Caki2 (cell line): ENCODE measurements at places on chromosomes 11 and 22. TPM values are rescaled to one million over a fixed set of nuclear protein-coding genes. Genes with fewer than 3 reads are reported as not detected.

Gene CTSF
- total RNA-seq = not detected in 2 replicates

Gene CARD16
- total RNA-seq = not detected in 2 replicates

Gene GAL
- not detected in 2 replicates for total RNA-seq

Gene MMP13
- total RNA-seq = not detected in 2 replicates

Gene MAJIN
- total RNA-seq = 0.38 TPM in 1 of 2 replicates, not detected in the other

Gene NLRX1
- 35.8 and 43.3 TPM in 2 replicates for total RNA-seq

Gene NRXN2
- 2.2 and 22.7 TPM in 2 replicates for total RNA-seq

Gene ZFP91
- total RNA-seq = 26.6 and 26.8 TPM in 2 replicates

Gene MS4A12
- not detected in 2 replicates for total RNA-seq

GRCh38 chr22:25888399-25889054 is 146.5 kb downstream of the MYO18B start:
- no peak for DNase-seq

- DNase-seq = no peak
These were observed 5.7 kb downstream of the SLC39A13 start for GRCh38 chr11:47413908-47414684.

DNA sequence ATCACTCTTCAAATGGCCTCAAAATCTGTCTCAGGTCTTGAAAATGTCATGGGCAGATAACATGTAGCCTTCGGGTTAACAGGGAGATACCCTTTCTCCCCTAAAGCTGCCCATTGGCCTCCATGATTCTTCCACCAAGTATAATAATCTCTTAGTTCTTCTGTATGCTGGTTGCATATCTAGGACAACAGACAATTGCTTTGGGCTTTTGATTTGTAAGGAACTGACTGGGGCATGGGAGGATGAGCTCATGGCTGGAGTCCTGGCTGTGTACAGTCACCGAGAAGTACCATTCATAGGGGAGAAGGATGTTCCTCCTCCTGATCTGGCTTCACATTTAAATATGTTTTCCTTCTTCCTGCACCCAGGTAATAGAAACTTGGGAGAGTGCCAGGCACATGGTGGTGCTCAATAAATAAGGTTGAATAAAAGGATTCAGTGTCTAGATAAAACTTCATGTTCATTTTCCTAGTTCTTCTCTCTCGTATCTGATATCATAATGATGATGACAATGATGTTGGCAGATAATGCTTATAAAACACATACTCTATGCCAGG is 2.8 kb upstream of the AMPD3 start:
- no peak for DNase-seq

- no peak for DNase-seq
These were observed 380.1 kb downstream of the METTL15 start for GRCh38 chr11:28488336-28488735.

GRCh38 chr11:63586451-63587166 is 23.4 kb upstream of the PLAAT2 start:
- no peak for DNase-seq

GRCh38 chr11:126716456-126717083 is 284.0 kb downstream of the KIRREL3 start:
- peak; percentile 26 for DNase-seq

- no peak for DNase-seq
These were observed 19.4 kb upstream of the LIN7C start for GRCh38 chr11:27525824-27526516.

- no peak for DNase-seq
These were observed 7.0 kb downstream of the MAPK8IP2 start for GRCh38 chr22:50607659-50608020.

GRCh38 chr11:83035070-83035854 is 36.4 kb downstream of the RAB30 start:
- DNase-seq = no peak

DNA sequence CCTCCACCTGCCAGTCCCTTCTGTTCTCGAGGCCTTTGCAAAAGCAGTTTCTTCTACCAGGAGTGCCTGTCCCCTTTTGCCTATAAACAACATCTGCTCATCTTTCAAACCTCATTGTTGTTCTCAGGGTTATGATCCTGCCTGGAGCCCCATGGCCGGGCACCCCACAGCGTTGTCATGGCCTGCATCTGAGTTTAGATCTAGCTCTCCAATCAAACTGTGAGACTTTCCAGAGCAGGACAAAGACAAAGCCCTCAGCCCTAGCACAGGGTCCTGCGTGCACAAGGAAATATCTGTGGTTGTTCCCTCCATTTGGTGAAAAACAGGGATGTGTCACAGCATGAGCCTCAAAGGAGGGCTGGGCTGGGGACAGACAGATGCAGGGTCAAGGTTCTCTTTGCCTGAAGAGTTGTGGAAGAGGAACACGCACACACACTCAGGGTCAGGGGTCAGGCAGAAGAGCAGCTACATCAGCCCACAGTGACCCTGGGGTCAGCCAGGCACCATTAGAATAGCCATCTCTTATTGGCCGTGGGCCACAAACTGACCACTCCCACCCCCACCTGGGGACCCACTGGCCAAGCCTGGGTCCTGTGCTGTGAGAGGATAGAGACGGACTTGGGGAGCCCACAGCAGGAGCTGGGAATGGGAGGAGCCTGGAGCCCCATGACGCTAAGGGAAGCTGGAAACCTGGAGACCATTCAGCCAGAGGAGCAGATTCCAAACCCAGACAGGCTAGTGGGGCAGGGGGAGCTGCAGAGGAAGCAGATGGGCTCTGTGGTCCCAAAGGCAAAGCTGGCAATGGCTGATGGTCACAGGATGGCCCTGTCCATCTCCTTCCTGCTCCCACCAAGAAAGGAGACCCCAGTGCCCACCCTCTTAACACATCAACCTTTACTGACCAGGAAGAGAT is 99.4 kb downstream of the PDE2A start:
- DNase-seq = no peak

DNA sequence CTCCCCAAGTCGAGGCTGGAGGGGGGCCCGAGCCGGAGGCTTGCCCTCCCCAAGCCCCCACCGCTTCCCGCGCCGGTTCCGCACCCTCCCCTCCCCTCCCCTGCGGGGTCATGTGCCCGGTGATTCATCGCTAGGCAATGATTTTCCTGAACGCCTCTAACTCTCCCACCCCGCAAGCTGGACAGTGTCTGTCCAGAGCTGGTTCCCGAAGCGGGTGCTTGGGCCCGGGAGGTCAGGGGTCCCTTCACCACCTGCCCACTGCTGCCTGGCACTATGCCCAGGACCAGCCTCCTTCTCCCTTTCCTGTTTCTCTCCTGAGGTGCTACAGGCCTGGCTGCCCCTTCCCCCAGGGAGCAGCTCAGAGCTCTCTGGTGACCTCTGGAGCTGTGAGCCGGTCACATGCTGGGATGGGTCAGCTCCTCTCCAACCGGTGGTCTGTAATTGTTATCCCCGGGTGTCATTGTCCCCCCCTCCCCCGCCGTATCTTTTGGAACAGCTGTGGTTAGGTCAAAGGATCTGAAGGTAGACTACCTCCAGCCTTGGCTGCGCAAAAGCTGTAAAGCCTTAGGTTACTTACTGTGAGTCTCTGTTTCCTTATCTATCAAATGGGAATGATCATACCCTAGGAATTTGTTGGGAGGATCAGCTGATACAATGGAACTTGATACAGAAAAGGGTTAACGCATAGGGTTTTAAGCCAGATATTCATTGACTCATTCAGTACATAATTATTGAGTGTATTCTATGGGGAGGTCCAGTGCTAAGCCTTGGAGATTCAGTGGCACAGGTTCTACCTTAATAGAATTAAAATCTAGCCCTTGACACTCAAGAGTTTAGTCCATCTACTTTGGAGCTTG is 753 bp downstream of the STX3 start:
- peak; percentile 88 for DNase-seq

DNA sequence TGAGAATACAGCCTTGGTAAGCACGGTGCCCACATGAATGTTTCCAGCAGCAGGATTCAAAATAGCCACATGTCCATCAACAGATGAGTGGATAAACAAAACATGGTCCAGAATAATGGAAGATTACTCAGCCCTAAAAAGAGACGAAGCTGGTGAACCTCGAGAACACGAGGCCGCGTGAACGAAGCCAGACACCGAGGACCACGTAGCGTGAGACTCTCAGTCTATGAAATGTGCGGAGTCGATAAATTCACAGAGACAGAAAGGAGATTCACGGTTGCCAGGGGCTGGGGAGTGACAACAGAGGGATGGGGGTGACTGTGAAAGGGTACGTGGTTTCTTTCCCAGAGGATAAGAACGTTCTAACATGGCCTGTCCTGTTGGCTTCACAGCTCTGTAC is 2.9 kb upstream of the ASCL2 start:
- DNase-seq = no peak
